CD4-positive, alpha-beta T cell treated with Interleukin-12 subunit alpha and Interleukin-12 subunit beta, for 1 hour (primary cell): ENCODE measurements at places on chromosomes 13 and 19.

- DNase-seq, result no peak
These were observed 564.8 kb upstream of the SLITRK1 start for GRCh38 chr13:84446972-84447639.

DNA sequence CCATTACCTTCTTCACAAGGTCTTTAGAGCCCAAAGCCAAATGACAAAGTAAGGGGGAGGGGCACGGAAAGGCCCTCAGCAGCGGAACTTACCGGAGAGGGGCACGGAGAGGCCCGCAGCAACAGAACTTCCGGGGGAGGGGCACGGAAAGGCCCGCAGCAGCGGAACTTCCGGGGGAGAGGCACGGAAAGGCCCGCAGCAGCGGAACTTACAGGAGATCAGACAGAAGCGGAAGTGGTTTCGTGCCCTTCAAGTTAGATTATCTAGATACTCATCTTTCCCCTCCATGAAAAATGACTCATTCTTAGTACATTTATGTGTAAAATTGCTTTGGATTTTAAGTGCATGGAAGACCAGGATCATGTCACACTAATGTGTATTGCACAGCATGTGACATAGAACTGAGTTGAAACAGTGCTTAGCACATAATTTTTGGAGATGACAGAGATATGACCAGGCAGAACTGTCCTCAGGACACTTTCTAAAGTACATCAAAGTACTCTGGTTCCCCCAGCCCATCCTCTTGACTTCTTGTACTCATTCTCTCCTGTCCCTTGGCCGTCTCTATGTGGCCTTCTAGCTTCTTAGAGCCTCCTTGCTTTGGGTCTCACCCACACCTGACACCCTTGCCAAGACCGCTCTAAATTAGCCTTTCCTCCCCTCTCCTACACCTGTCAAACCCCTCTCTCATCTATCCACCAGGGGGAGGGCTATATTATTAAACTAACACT, 25.7 kb upstream of the TPTE2 start:
- peak; percentile 79 for DNase-seq

GRCh38 chr13:90445179-90445578, 902.3 kb upstream of the MIR17HG start:
- no peak for DNase-seq

DNA sequence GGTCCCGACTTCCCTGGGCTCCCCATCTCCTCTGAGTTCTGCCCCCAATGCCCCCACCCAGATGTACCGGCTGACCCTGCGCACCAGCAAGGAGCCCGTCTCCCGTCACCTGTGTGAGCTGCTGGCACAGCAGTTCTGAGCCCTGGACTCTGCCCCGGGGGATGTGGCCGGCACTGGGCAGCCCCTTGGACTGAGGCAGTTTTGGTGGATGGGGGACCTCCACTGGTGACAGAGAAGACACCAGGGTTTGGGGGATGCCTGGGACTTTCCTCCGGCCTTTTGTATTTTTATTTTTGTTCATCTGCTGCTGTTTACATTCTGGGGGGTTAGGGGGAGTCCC, 6.5 kb downstream of the FUZ start:
- DNase-seq, result no peak

GRCh38 chr19:36891768-36892357, 24.2 kb downstream of the ZNF829 start:
- DNase-seq, result no peak

- no peak for DNase-seq
These were observed 8.4 kb upstream of the C13orf46 start for GRCh38 chr13:113982296-113982661.

DNA sequence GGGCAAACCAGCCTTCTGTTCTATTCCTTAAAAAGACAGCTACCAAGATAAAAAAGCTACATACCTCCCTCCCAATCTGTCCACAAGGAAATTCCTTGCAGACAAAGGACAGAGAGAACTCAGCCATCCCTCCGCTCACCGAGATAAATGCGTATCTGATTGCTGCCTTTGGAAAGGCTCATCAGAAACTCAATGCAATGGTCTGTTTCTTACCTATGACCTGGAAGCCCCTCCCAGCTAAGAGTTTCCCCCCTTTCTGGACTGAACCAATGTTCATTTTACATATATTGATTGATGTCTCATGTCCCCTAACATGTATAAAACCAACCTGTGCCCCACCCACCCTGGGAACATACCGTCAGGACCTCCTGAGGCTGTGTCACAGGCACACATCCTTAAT, 11.6 kb downstream of the BTBD2 start:
- DNase-seq, result no peak

DNA sequence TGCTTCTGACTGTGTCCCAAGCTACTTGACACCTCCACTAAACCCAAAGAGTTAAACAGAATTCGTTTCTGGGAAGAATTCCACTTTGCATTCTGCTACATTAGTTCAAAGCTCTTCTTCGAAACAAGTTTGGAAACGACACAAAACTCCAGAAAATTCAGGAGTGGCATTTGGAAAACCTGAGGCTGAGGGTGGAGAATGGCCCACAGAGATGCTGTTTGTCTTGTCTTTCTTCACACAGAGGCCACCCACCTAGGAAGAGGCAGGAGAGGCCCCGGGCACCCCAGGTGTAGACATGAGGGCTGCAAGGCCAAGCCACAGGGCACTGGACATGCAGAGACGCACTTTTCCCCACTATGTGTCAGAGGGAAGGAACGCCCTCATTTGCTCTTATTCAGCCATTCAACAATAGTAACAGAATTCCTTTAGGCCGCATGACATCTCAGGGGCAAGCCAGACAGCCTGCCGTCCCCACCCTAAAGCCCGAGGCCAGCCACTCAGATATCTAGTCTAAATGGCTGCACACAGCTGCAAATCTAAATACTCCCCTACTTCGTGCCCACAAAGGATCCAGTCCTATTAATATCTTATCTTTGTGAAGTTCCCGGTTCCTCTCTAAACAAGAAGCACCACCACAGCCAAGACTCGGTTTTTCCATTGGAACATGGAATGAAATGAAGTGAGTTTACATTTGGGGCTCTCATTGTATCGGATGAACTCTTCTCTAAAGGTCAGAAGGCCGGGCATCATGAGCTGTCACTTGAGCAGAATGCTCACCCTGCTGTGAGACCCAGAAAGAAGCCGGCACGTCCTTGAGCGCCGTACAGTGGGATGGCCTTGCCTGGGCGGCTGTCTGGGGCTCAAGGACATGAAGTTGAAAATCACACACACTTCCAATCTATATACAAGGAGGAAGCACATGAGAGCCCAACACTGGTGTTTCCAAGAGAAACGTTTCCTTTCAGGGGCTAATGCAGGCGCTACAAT, 19.8 kb downstream of the COL4A1 start:
- no peak for DNase-seq

DNA sequence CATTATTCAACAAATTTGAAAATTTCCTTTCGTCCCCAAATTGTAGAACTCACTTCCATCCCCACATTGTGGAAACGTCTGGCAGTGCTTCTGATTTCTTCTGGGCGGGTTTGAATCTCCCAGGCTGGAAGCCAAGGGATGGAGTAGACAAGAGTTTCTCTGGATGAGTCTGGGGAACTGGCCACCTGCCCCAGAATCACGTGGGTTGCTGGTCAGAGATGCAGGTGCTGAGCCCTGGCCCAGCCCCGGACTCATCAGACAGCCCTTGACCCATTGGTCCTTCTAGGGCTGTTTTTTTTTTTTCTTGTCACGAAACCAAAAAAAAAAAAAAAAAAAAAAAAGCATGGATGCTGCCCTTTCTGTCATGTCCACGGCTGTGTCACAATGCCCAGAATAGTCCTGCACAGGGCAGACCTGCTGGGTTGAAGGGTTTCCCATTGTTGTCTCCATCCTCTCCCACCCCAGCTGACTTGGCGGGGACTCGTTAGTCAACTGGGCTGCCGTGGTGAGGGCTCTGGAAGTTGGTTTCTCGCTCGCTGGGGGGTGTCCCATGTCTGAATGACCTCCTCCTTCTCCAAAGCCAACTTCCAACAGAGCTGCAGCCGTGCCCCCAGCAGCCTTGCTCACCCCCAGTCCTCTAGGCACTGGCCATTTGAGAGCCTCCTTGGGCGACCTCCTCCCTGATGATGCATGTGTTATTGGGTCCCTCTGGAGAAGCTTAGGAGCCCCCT, 12.8 kb downstream of the CHST8 start:
- DNase-seq, result no peak

DNA sequence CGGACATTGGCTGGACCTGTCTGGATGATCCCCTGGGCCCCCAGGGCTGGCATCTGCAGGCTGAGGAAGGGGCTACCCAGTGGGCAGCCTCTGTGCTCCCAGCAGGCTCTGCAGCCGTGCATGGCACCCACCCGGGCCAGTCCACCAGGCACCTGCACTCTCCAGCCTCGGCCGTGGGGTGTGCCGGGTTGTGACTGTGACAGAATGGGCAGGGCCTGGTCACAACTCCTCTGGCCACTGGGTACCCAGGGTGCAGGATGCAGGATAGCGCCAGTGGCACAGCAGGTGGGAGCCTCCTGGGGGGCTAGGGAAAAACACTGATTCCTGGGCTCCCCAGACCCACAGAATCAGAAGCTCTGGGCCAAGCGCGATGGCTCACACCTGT, 10.0 kb downstream of the PEX11G start:
- no peak for DNase-seq

GRCh38 chr13:93775507-93776108, 549.0 kb downstream of the GPC6 start:
- DNase-seq, result no peak

DNA sequence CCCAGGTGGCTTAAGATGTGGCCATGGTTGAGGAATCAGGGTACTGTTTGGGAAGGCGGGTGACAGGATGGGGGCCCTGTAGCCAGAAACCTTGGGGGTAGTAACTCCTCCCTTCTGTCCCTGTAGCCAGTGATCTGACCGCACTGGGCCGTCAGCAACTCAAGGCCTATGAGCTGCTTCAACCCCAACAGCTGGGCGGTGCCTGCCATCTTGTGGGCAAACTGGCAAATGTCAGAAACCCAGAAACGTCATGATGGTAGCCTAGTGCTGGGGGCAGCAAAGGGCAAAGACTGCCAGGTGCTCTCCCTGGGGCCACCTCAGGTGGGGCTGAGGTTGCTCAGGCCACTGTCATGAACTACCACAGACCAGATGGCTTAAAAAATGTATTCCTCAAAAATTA, 3.5 kb downstream of the COPE start:
- peak; percentile 37 for DNase-seq

DNA sequence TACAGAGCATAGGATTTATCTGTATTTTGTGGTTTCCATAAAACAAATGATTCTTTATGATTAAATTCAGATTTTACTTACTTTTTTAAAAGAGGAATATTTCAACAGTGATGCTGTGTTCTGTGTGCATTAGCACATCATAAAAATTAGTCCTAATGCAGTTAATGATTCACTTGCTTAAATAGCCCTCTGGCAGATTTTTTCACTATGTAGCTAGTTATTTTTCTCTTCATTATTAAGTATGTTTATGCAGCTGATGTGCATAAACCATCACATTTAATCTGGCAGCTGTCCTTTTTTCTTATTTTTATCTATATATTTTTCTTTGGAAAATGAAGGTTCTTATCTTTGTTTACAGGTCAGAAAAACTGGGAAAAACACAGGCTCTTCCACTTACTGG, 127.2 kb downstream of the ZNF486 start:
- no peak for DNase-seq

DNA sequence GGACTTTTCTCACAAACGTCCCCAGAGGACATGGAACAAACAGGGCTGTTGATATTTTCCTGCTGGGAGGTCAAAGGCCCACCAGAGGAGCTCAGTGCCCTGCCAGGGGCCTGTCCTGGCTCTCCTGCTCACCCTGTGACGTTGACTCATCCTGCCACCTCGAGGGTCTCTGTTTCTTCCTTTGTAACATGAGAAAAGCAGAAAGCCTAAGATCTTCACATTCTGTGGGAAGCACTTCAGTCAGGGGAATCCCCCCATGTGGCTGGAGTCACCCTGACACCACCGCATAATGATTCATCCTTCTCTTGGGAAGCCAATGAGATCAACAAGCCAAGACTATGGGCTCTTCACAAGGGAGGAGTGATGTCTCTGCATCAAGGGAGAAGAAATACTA, 147.9 kb downstream of the KATNAL1 start:
- no peak for DNase-seq

DNA sequence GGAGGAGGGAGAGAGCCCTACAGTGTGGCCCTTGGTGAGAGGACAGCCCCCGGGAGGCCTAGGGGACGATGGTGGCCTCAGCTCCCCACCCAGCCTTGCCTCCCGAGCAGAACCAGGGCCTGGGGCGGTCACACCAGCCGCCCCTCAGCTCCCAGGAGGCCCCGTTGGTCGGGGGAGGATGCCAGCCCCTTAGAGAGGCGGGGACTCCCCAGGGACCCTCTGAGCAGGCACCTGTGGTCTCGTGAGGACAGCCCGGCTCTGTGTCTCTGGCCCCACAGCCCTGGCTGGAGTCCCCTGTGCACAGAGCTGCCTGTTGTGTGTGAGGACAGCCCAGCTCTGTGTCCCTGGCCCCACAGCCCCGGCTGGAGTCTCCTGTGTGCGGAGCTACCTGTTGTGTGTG, 158.8 kb downstream of the KDM4B start:
- DNase-seq, result no peak

GRCh38 chr19:7917267-7918061, 2.7 kb upstream of the SNAPC2 start:
- peak; percentile 68 for DNase-seq

- peak; percentile 47 for DNase-seq
These were observed at the start of gene INSR for GRCh38 chr19:7293762-7294557. TSS of gene INSR (minus strand) at chr19:7294414. CDS start at chr19:7293891, 523 bp downstream.

GRCh38 chr13:94331281-94331680, 148.2 kb downstream of the DCT start:
- no peak for DNase-seq

DNA sequence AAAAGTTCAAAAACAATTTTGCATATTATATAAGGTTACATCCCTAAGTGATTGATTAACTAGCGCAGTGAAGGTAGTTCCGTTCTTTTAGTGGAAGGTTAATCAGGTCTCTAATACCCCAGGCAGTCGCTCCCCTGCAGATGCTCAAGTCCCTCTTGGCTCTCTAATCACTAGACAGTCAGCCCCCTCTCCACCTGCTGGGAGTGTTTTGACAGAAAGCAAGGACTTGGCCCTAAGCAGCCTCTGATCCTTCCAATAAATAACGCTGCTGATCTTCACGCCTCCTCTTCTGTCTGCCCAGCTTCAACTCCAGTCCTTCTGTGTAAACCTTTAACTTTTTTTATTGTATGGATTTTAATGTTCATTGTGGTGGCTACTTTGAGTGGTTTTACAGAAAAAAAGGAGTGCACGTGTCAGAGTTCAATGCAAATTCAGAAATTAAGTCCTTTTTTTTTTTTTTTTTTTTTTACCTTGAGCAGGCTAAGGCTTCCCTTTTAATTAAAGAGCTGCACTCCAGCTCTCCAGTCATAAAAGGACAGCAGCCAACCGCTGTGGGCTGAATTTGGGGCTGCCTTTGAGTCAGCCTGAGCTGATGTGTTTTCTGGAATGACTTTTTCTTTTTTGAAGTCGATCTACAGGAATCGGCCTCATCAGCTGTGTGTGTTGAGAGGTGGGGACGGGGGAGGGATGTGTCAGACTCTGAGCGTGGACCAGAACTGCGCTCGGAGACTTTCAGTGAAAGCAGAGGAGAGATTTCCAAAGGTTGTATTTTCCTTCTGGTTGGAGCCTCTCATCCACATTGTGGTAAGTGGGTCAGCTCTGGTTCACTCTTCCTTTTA, 33.8 kb upstream of the MYO16 start:
- DNase-seq, result no peak
